Fibroblast of skin of left quadriceps (primary cell): ENCODE measurements at places on chromosomes 11 and 22.

DNA sequence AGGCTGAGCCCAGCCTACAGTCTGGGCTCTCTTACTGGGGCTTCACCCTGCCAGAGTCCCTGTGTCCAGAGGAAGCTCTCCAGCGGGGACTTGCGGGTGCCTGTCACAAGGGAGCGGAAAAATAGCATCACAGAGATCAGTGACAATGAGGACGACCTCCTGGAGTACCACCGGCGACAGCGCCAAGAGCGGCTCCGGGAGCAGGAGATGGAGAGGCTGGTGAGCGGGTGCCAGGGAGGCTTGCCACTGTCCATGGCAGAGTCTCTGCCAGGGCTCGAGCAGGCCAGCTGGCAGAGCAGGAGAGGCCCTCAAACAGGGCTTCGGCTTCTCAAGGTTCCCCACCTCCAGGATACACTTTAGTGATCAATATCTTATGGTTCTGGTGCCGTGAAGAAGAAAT lies 21.0 kb downstream of the PHLDB1 start:
- DNase-seq, result no peak

GRCh38 chr11:27355575-27356104 lies 7.4 kb downstream of the CCDC34 start:
- no peak for DNase-seq

GRCh38 chr11:861105-861479 lies 18.4 kb downstream of the TSPAN4 start:
- DNase-seq, result no peak

- no peak for DNase-seq
Observed at GRCh38 chr11:101466352-101466751, 117.5 kb downstream of the TRPC6 start.

- no peak for DNase-seq
Observed at GRCh38 chr11:6360183-6360582, 30.1 kb upstream of the SMPD1 start.

GRCh38 chr11:94924171-94924572 lies 49.2 kb downstream of the CWC15 start:
- no peak for DNase-seq

GRCh38 chr11:8206251-8207079 lies 37.6 kb upstream of the RIC3 start:
- no peak for DNase-seq

DNA sequence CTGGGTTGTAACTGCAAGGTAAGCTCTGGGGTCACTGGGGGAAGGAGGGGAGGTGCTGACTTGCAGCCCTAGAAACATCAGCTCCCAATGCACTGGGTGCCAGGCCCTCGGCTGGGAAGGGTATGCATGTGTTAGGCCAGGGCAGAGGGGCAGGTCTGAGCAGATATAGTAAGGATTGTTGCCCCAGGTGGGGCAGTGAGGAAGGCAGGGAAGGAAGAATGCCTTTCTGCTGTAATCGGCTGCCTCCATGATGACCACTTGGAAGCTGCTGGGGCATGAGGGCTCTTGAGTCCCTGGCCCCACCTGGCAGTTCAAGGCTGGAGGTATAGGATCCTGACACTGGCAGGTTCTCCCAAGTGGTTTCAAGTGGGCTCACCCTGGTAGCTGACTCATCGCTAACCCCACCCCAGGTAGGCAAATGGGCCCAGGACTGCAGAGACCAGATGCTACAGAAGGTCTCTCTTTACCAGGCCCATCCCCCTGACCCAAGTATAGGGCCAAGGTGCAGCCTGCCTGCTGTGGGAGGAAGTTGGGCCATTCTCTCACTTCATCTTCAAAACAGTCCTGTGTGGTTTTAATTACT lies 56.7 kb downstream of the TIMP3 start:
- no peak for DNase-seq

DNA sequence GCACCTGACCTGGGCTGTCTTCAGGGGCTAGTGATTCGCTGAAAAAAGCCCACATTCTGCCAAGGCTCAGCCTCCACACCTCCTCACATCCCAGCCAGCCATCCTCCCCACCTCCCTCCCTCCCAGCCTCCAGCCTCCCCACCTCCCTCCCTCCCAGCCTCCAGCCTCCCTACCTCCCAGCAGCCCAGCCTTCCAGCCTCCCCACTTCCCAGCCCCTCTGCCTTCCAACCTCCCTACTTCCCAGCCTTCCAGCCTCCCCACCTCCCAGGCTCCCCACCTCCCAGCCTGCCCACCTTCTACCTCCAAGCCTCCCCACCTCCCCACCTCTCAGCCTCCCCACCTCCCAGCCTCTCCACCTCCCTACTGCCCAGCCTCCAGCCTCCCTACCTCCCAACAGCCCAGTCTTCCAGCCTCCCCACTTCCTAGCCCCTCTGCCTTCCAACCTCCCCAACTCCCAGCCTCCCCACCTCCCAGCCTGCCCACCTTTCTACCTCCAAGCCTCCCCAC lies 33.7 kb upstream of the TH start:
- DNase-seq, result no peak

GRCh38 chr11:106996691-106997090 lies 21.6 kb downstream of the GUCY1A2 start:
- DNase-seq, result no peak

DNA sequence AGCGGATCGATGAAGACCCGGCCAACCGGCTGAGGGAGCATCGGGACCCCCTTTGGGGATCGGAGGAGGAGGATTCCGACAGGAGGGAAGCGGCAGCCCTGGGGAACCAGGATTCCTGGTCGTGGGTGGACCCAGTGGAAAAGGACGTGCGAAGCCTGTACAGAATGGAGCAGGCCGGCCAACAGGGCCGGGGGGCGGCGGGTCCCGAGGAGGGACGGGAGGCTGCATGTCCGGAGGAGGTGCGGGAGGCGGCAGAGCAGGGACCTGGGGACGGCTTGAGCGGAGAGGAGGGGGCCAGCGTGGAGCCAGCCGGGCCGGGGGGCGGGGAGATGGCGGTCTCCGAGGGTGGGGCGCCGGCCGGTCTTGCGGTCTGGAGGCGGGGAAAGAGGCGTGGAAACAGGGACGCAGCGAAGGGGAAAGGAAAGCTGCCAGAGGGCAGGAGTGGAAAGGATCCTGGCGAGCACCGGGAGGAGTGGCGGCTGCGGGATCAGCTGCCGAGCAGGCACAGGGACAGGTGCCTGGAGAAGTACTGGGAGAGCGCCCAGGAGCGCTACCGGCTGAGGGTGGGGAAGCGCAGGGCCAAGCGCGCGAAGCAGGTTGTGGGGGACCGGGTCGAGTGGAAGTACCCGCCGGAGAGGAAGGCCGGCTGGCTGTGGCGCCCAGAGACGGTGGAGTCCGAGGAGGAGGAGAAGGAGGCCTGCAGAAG lies at the start of gene ANO5:
Gene ANO5, plus strand, starts transcription at position 444 of the 706 bp plus-strand sequence. CDS start 408 bp downstream, outside the sequence.
- no peak for DNase-seq

- DNase-seq, result no peak
Observed at GRCh38 chr11:115926138-115926537, 421.9 kb upstream of the CADM1 start.

- no peak for DNase-seq
Observed at GRCh38 chr11:18692941-18693760, 5.4 kb upstream of the TMEM86A start.

- no peak for DNase-seq
Observed at GRCh38 chr11:30868626-30869081, 282.5 kb upstream of the MPPED2 start.

GRCh38 chr22:31241200-31241599 lies 29.1 kb downstream of the LIMK2 start:
- DNase-seq, result no peak

- DNase-seq, result peak; percentile 75
Observed at GRCh38 chr11:783581-784015, 6.3 kb downstream of the CEND1 start.

DNA sequence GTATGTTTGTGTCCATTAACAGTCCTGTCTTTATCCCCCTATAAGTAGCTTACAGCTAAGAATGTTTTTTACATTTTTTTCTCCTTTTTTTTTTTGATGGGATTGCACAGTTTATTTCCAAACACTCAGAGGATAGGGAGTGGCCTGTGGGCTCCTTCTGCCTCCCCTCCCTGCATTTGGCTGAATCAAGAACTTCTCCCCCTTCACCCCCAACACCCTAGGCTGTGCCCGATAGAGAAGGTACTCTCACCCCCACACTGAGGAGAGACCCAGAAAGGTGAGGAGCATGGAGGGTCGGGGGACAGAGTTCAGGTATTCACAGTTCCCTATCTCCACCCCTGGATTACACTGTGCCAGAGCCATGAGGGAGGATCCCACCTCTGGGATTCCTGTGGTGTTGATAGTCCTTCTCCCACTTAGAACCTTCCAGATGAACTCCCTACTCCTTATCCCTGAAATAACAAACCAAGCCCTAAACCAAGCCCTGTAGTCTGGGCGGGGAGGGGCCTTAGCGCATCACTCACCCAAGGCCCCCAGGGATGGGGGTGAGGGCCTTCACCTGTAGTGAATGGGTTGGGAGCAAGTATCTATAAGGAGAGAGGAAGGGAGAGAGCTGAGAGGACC lies 97.1 kb downstream of the ADAMTS15 start:
- DNase-seq, result no peak

DNA sequence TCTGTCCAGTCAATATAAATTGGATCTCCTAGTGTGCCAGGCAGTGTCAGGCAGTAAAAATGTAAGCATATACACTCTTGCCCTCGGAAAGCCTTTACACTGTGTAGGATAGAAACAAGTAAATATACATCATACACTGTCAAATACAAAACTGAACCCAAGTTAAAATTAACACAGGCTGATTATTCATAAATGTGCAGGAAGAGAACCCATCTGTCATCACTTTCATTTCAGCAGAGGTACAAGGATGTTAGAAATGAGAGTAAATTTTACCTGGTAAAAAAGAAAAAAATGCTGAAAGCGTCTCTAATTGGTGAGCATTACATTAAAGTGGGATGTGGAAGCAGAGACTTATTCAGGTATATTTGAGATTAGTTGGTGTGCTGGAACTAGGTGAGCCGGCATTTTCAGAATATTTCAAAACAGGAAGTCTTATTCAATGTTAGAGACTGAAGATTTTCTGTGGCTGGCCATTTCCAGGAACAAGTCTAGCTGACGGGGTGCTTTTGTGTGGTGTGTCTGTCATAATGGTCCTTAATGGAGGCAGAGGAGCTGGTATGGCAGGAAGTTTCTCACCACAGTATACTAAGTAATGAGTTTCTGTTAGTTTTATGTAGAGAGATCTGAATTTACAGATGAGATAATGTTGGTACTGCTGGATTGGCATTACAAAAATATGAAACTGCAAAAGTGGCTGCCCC lies 192.6 kb downstream of the CASP12 start:
- DNase-seq, result no peak

- no peak for DNase-seq
Observed at GRCh38 chr11:125319649-125320048, 155.1 kb downstream of the PKNOX2 start.

DNA sequence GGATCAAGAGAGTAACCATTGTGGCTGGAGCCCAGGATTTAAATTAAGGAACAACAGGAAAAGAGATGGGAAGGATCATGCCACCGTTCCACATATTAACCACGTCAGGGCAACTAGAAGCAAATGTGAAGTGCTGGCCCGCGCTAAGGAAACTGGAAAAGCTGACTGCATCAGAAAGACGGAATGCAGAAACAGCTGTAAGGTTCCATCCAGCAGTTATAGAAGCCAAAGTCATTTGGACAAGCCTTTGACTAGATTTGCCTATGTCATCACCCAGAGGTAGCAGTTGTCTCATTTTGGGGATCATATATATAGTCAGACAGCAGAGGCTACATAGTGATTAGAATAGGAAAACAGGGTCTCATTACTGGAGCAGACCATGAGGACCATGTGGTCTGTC lies 43.0 kb upstream of the CRTAM start:
- DNase-seq, result no peak

- no peak for DNase-seq
Observed at GRCh38 chr11:82267186-82267585, 466.5 kb downstream of the FAM181B start.

DNA sequence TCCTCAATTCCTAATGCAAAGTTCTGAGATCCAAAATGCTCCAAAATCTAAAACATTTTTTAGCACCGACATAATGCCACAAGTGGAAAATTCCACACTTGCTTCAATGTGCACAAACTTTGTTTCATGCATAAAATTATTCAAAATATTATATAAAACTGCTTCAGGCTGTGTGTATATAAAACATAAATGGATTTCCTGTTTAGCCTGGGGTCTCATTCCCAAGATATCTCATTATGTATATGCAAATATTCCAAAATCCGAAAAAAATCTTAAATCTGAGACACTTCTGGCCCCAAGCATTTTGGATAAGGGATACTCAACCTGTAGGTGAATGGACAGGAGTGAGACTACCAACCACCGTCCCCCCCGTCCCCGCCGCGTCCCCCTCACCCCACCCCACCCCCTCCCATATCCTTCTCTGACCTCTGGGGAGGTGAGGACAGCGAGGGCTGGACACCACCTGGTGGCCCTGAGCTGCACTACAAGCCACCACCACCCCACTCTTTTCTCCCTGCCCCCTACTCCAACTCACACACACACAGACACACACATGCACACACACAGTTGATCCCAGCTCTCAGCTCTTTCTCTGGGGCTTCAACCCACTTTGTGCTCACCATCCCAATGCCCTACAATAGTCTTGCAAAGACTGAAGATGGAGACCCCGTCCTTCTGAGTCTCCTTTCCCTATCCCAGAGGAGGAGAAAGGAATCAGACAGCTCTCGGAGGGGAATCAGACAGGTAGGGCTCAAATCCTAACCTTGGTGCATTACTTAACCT lies 101.0 kb downstream of the PDE2A start:
- DNase-seq, result no peak

GRCh38 chr11:63494975-63495374 lies 4.0 kb upstream of the PLAAT5 start:
- DNase-seq, result no peak

DNA sequence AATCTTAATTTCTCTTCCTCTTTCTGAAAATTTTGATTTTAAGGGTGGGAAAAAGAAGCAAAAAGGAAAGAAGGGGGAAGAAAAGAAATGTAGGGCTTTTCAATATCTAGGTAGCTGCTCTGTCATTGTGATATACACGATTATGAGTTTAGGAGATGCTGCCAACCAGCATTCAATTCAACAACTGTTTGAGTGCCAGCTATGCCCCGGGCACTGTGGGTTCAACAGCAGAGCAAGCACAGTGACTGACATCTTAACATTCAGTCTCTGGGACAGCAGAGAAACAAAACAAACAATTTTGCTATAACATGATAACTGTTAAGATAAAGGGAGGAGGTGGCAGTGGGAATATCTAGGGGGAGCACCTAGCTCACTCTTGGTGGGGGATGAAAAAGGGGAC lies 91.6 kb downstream of the DBX1 start:
- DNase-seq, result no peak

GRCh38 chr11:65429068-65429681 lies 6.6 kb downstream of the NEAT1 start:
- no peak for DNase-seq

DNA sequence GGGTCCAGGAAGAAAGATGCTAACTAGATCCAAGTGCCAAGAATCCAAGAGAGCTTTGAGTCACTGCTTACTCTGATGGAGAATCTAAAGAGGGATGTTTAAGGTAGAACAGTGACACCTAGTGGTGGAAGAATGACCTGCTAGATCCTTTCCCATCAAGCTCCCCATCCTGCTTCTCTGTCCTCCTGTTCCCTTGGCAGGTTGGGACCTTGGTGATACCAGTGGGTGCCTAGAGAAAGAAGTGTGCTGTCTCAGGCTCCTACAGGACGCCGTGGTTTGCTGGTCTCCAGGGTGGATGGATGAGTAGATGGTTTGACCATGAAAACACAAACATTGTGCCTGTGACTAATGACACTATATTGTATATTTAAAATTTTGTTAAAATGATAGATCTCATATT lies 383.7 kb downstream of the TMEM135 start:
- peak; percentile 57 for DNase-seq

GRCh38 chr11:119795690-119796089 lies 66.7 kb upstream of the NECTIN1 start:
- DNase-seq, result no peak
